ENCODE measurements at places on chromosomes 2 and 18.

GRCh38 chr2:157931542-157931941, 55.4 kb upstream of the ACVR1 start:
- no peak for DNase-seq

GRCh38 chr2:68375582-68375981, 10.5 kb downstream of the PLEK start:
- no peak for DNase-seq

DNA sequence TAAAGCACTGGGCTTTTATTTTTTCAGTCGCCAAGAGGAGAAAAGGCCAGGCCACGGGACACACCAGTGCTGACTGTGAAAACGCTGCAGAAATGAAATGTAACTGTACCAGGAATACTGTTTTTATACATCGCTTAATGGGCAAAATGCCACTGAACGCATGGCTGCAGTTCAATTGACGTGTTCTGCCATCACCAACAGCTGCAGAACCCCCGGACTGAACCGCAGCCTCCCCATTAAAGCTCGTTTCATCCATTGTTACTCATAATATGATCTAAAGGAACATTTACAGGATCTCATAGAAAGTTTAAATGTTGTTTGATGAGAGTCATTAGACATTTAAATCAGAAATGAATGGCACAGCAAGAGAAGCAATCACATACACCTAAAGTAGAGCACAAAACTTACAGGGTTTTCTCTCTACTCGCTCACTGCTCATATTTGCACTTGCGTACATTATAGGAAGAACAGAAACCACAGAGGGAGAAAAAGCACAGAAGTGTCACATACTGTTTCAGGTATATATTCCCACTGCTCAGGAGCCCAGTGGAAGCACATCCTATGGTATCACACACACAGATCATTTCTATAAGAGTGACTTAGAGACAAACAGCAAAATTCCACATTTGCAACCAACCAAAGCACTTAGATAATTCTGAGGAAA, 35.3 kb downstream of the TCF4 start:
- DNase-seq = no peak

GRCh38 chr18:12990123-12990475, 1.1 kb upstream of the CEP192 start:
- no peak for DNase-seq

DNA sequence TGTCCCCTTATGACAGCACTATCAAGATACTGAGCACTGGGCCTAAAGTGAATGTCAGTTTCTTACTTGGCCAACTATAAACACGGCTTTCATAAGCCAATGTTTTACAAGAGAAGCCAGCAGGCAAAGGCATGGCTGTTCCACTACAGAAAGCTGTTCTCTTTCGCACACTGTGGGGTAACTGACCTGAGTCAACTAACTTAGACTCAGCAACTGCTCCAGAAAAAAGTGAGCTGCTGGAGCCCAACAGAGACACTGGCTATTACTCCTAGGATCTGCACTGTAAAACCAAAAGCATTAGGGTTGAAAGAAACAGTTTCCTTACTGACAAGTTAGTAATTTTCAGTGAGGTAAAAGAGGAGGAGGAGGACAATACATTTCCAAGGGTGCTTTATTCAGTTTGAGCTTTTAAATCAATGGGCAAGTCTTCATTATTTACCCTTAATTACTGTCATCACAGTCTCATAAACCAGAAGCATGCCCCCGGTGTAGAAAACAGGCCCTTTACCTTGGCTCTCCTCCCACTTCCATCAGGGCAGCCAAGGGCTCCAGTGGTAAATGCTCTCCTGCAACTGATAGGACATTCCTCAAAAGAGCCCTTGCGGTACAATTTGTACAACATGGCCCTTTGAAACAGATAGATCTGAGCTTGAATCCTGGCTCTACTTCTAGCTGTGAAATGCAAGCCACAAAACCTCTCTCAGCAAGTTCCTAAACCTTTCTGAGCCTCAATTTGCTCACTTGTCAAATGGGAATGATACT, 275.7 kb downstream of the PDE11A start:
- no peak for DNase-seq

DNA sequence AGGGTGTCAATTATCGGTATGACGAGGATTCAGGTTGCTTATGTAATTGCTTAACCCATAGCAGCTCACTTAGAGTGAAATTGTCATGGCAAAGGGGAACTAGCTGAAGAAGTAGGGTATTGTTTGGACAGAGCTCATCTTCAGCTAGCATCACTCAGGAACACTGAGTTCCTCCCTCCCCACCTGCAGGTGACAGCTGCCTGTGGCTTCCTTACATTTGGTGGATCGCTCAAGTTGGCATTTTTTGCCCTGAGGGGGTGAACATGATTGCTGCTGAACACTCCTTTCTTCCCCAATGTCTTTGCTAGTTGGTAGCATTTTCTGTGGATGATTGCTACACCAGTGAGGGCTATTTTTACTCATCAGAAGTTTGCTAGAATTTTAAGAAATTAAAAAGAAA, 86.7 kb upstream of the THUMPD2 start:
- DNase-seq = no peak

GRCh38 chr2:33223856-33224255, 252.6 kb upstream of the RASGRP3 start:
- DNase-seq = no peak

DNA sequence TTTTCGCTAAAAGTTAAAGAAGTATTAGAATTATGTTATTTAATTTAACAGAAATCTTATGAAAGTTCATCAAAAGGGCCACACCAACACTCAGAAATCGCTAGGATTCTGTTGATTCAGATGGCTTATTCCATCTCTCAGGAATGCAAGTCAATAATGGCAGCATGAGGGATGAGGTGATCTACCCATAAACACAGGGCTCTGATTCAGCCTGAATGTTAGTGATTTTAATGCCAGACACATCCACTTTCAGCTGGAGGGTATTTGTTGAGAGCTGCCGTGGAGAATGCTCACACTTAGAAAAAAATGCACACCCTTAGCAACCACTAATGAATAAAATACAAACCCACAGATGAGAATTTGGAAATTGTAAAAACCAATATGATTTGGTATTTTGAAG, 173.3 kb upstream of the ERBB4 start:
- no peak for DNase-seq

GRCh38 chr2:130972410-130972809, 120.8 kb downstream of the FAM168B start:
- no peak for DNase-seq

DNA sequence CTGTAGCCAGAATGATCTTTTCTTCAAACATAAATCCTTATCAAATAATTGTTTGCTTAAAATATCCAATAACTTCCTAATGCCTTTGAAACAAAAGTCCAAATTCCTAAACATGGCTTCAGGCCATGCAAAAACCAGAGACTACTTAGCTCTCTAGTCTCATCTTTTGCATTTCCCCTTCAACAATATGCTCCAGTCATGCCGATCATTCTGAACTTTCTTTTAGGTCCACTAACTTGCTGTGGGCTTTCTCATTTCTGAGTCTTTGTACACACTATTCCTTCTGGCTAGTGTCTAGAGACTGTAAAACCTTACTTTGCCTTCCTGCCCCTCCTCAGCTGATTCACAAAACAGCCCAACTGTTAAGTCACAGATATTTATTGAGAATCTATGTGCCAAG, 51.5 kb downstream of the VIL1 start:
- no peak for DNase-seq

- no peak for DNase-seq
Measured at GRCh38 chr2:156574112-156574511, 137.9 kb downstream of the GPD2 start.

GRCh38 chr2:15939854-15940660, at the start of gene MYCN:
Gene MYCN (plus strand): TSS chr2:15940550. CDS start chr2:15942065, 1,515 bp downstream.
- no peak for DNase-seq

- no peak for DNase-seq
Measured at GRCh38 chr18:3689986-3690763, 240.2 kb downstream of the TGIF1 start.

- DNase-seq = no peak
Measured at GRCh38 chr2:162915858-162916257, 77.3 kb upstream of the KCNH7 start.

DNA sequence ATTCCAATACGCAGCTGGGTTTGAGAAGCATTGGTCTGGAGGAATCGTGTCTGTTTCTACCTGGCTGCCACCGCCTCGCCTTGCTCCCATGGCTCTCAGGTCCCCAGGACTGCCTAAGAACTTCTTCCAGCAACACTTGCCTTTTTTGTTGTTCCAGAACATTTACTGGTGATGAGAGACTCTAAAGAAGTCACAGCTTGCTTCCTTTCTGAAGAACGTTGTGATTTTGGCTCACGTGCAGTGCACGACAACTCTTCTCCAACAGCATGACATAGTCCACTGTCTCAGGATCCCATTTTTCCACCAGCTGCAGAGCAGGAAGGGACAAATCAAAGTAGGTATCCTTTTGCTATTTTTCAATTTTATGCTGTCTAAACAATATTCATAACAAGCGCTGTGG, 940.9 kb downstream of the SLC4A3 start:
- no peak for DNase-seq

DNA sequence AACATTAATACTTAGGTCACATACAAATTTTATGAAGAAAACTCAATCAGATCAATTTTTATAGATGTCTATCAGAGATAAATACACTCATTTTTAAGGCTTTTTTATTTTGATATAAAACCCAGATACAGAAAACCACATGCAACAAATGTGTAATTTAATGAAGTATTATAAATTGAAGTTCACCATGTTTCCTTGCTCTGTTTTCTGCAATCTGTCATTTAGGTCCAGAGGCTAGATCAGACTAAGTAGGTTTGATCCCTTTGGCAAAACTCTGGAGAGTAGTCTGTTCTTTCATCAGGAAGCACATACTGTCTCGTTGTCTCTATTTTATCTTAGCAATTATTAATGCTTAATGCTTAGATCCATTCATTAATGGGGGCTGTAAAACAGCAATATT, 841.6 kb downstream of the MBD2 start:
- no peak for DNase-seq

GRCh38 chr2:98459496-98460175, 15.0 kb downstream of the INPP4A start:
- DNase-seq = no peak

GRCh38 chr2:172095146-172095904, 7.4 kb downstream of the DLX2 start:
- DNase-seq = peak; percentile 45

DNA sequence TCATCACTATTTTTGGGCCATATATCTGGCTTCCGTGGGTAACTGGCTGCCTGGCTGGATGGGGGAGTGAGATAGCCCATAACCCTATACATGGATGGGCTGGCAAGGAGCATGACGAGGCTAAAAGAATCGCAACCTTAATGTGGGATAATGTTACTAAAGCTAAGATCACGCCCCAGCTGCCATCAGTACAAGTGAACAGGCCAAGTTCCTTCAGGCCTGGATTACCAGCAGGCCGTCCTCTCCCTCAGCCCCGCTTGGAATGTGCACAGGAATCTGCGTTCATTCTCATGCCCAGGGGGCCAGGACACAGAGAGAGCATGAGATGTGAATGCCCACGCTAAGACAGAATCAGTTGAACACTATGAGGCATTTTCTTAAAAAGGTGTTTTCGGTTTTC, 34.7 kb downstream of the RMC1 start:
- DNase-seq = no peak

- DNase-seq = no peak
Measured at GRCh38 chr2:59713577-59713976, 839.9 kb downstream of the BCL11A start.

DNA sequence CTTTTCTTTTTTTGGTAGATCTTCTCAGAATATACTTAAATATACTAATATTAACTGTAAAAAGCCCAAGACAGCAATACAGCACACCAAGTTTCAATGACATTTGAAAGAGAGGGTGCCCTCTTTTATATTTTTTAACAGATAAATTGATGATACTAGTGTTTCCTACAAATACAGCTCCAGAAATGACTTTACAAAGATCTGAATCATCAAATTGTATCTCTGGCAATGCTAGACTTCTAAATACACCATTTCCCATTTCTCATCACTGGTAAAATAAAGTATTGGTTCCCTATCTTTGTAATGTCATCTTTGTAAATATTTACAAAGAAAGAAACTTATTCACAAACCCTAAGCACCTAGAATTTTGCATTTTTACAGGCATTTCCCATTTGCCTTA, 281.3 kb downstream of the EXOC6B start:
- DNase-seq = no peak

- DNase-seq = peak; percentile 21
Measured at GRCh38 chr2:149134335-149134923, 95.9 kb downstream of the LYPD6B start.

DNA sequence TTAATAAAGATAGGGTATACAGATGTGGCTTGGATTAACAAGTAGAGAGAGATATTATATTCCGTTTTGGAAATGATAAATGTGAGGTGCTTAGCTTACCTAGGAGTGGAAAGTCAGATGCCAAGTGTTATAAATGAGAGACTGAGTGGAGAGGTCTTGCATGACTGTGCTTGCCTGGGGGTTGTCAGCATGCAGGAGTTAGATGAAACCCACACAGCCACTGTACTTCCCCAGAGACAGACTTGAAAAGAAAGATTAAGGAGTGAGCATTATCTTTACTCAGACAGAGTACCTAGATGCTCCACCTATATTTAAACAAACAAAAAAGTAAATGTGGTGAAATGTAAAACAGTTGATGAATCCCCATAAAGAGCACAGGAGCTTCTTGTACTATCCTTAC, 482.7 kb downstream of the RIT2 start:
- no peak for DNase-seq

- peak; percentile 77 for DNase-seq
Measured at GRCh38 chr2:231191896-231192872, 6.2 kb upstream of the ARMC9 start.

- no peak for DNase-seq
Measured at GRCh38 chr2:232236200-232236599, 142.4 kb upstream of the ALPP start.

DNA sequence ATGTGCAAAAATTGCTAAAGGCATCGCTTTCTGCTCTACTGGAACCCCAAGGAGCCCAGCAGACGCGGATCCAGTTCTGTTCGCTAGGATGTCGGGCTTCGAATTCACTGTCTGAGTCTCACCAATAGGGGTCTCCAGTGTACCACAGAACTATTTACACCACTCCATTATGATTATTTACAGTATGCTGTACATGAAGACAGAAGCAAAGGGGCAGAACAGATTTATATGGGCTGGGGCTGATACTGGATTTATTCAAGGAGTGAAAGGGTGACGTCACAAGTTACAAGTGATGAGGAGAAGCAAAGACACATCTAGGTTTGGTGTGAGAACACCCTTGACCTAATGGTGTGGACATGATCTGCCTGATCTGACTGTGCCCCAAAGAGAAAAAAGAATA, 185.3 kb upstream of the ATP5MC3 start:
- DNase-seq = peak; percentile 61
